NCI-H510A treated with DMSO at 0.1 percent for 48 hours (cell line): ENCODE measurements at places on chromosomes 11 and 22.

GRCh38 chr11:75689863-75690609 is 21.2 kb upstream of the MAP6 start:
- DNase-seq, result no peak

- no peak for DNase-seq
Observed at GRCh38 chr11:73047773-73048371, 94.2 kb downstream of the FCHSD2 start.

DNA sequence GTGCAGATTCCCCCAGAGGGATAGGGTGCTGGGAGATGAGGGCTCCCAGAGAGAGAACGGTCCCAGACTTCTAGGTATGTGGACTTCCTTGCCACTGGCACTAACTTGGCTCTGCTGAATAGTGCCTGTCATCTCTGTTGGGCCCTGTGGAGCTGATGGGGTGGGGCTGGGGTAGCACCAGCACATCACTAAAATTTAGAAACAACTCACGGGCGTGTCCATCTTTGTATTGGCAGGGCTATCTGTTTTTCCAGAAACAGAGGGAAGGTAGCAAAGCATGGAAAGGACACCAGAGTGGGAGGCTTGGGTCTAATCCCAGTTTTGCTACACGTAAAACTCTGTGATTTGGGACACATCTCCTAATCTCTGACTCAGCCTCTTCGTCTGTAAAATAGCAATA is 25.8 kb downstream of the SWAP70 start:
- no peak for DNase-seq

GRCh38 chr11:44923806-44924205 is 26.9 kb downstream of the TP53I11 start:
- no peak for DNase-seq

GRCh38 chr22:39242595-39243438 is 2.0 kb downstream of the PDGFB start:
- DNase-seq, result peak; percentile 12

DNA sequence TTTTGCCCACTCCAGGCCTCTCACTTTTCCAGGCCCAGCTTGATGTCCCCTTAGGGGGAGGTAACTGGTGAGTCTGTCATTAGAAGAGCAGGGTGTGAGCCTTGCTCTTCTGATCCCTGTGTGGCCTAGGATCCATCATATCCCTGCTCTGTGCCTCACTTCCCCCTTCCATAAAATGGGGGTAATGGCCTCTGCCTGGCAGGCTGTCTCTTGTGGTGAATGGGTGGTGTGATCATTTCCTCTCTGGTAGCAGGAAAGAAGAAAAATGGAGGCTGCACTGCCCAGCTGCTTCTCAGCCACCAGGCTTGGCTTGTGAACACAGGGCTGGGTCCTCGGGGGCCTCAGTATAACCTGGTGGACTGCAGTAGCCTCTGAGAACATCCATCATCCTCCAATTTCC is 5.6 kb downstream of the ARHGEF17 start:
- DNase-seq, result no peak

DNA sequence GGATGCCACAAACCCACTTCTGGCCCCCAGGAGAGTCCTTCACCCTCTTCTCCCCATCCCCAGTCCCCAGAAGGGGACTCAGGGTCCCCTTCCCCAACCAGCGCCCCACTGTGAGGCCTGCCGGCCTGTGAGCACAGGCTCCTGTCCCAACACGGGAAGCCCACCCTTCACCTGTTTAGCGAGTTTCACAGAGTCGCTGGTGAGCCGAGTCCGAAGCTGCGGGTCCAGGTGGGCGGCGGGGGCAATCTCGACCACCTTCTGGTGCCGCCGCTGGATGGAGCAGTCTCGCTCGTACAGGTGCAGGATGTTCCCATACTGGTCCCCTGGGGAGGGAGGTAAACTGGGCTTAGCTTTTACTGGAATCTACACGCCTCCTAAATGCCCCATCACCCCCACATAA is 13.3 kb downstream of the LRFN4 start:
- no peak for DNase-seq

DNA sequence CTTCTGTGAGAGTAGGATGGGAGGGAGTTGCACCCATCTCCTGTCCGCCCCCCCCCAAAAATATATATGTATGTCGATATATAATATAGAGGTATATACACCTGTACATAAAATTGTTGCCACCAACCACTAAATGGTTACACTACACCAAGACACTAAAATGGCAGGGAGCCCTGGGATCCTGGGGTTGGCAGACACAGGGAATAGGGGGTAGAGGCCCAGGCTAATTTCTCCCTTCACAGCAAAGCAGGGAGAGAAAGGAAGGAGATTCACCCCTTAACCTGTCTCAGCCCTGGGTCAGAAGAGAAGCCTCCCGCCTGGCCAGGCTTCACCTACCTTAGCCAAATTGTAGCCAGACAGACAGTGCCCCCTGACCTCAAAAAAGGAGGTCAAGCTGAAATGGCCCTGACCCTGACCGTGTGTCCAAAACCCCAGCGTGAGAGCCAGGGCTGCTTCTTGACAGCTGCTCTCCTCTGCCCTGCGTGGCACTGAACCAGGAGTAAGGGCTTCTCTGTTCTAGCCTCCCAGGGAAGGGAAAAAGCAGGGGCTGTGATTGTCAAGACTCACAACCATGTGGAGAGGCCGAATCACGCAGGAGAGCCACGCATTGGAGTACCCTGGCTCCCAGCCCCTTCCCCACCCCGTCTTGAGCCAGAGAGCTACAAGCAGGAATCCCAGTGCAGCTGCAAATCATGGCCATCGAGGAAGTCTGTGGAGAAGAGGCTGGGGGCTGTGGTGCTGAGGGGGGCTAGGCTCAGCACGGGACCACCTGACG is 40.5 kb downstream of the SGSM3 start:
- no peak for DNase-seq

- DNase-seq, result no peak
Observed at GRCh38 chr11:2940147-2940920, 11.1 kb upstream of the PHLDA2 start.
